Gastroesophageal sphincter (tissue), 4 donors: ENCODE measurements at places on chromosomes 2 and 18.

DNA sequence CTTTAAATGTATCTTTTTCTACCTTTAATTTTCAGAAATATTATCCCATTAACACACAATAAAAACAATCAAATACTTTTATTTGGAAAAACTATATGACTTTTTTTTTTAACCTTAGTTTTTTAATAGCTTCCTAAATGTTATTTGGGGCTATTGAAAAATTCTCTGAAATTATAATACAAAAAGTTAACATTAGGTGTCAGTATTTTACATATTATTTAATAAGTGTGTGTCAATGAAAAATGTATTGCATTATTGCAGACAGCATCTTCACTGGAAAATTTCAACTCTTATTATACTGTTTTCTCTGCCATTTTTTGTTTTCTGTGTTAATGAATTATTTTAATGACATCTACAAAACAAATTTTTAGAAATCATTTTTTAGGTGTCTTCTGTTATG is 51.1 kb upstream of the ARHGAP15 start:
- H3K27ac ChIP-seq: no peak overlapping the region
- no peaks in the 10 kb centered on the region for H3K4me1 ChIP-seq
- no peaks in the 10 kb centered on the region for H3K27me3 ChIP-seq
- H3K36me3 ChIP-seq: no peaks in the 10 kb centered on the region
- no peak overlapping the region for H3K4me3 ChIP-seq

DNA sequence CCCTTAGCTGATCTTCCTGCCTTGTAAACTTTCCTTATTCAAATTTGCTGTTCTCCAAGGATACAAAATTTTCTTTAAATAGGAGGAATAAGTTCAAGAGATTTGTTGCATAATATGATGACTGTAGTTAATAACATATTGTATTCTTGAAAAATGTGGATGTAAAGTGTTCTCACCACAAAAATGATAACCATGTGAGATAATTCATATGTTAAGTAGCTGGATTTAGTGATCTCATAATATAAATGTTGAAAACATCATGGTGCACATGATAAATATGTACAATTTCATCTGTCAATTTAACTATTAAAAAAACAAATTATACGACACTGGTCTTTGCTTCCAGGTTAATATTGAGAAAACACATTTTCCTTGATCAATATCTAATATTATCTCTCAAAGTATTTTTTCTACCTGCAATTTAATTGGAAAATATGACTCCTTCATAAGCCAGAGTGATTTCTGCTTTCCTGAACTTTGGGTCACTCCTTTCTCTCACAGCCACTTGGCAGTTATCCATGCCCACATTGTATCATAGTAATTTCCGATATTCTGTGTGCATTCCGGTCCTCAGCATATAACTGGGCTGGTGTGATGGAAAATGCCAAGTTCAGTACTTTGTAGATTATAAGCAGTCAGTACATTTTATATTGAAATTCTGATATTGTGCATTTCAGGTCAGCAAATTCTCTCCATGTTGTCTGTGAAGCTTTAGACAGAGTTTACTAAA is 152.6 kb downstream of the GULP1 start:
- ATAC-seq: no peak
- no peak overlapping the region for H3K4me3 ChIP-seq
- no peaks in the 10 kb centered on the region for H3K27me3 ChIP-seq
- H3K36me3 ChIP-seq: no peaks in the 10 kb centered on the region
- H3K4me1 ChIP-seq: no peaks in the 10 kb centered on the region

GRCh38 chr18:11269257-11269656 is 119.9 kb upstream of the PIEZO2 start:
- H3K27me3 ChIP-seq: peaks cover 7% of the 10 kb centered on the region
- no peaks in the 10 kb centered on the region for H3K36me3 ChIP-seq
- H3K4me1 ChIP-seq: peaks cover 8% of the 10 kb centered on the region
- peak; percentile 51 for ATAC-seq
- peak overlapping the region; percentile 19 for H3K4me3 ChIP-seq

- no peak overlapping the region for H3K4me3 ChIP-seq
- no peaks in the 10 kb centered on the region for H3K4me1 ChIP-seq
- ATAC-seq: no peak
- no peak overlapping the region for H3K27ac ChIP-seq
Measured at GRCh38 chr2:119860924-119861323, 101.2 kb downstream of the PTPN4 start.

GRCh38 chr2:120447127-120447785 is 101.3 kb downstream of the INHBB start:
- H3K27ac ChIP-seq: no peak overlapping the region
- peaks cover 8% of the 10 kb centered on the region for H3K4me1 ChIP-seq
- no peak overlapping the region for H3K4me3 ChIP-seq
- peak; percentile 5 for ATAC-seq

GRCh38 chr2:39494784-39495251 is 57.7 kb upstream of the MAP4K3 start:
- no peak overlapping the region for H3K4me3 ChIP-seq
- peak overlapping the region; percentile 43 for H3K27ac ChIP-seq
- no peaks in the 10 kb centered on the region for H3K27me3 ChIP-seq

DNA sequence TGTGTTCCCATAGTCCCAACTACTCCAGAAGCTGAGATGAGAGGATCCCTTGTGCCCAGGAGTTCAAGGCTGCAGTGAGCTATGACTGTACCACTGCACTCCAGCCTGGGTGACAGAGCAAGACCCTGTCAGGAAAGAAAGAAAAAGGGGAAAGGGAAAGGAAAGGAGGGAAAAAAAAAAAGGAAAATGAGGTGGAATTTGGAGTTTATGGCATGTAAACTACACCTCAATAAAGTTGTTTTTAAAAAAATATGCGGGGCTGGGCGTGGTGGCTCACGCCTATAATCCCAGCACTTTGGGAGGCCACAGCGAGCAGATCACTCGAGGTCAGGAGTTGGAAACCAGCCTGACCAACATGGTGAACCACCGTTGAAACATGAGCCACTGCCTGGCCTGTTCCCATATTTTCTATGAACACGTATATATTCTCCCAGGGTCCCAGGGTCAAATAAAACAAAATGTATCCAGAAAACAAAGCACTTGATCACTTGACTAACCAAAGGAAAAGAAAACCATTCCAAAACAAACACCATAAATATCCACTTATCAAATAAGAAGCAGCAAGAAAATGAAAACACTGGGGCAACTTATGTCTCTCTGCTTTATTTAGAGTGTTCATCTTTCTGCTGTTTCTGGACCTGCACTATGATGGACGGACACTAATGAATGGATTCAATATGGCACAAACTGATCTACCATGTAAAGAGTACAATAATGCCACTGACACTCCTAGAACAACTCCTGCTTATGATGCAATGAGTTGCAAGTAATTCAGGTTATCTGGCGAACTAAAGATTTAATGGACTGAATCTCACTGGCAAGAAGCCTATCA is 56.8 kb downstream of the ASXL2 start:
- H3K27ac ChIP-seq: no peak overlapping the region
- H3K4me1 ChIP-seq: no peaks in the 10 kb centered on the region
- no peak for ATAC-seq

GRCh38 chr2:166329465-166329864 is 46.3 kb downstream of the SCN9A start:
- no peak for ATAC-seq
- no peaks in the 10 kb centered on the region for H3K36me3 ChIP-seq
- no peak overlapping the region for H3K4me3 ChIP-seq

DNA sequence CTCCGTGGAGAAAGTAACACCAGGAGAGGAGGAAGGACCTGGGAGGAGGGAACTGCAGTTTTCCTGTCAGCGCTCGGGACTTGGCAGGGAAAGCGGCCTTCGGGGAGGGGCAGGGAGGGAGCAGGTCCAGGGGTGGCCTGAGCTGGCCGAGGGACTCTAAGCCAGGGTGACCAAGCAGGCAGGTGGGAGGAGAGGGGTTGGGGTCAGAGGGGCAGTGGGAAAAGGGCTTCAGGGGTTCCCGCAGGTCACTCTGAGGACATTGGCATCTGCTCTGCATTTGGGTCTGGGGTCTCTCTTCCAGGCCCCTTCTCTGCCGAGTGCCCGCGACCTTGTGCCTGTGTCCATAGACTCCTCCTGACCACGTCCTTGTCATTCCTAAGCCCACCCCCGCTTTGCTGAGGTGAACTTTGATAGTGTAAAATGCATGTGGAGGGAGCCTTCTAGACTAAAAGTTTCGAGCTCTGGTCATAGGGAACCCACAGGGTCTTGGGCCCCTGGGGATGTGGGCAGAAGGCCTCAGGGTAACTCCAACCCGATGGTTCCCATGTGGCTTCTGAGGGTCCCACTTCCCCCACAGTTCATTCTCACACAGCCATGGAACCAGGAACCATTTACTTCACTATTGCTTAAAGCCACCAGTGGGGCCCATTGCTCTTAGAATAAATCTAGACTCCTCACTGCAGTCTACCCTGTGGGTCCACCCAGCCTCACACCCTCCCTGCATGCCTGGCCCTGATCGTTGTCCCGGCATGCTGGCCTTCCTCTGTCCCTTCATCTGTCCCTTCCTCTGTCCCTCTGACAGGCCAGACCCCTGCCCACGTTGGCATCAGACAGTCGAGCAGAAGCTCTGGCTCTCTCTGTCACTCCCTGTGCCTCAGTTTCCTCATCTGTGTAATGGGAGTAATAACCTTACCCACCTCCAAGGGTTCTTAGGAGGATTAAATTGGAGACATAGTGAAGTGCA is 229.2 kb downstream of the SEPTIN10 start:
- no peak overlapping the region for H3K27ac ChIP-seq
- ATAC-seq: no peak
- H3K4me1 ChIP-seq: peaks cover 23% of the 10 kb centered on the region

DNA sequence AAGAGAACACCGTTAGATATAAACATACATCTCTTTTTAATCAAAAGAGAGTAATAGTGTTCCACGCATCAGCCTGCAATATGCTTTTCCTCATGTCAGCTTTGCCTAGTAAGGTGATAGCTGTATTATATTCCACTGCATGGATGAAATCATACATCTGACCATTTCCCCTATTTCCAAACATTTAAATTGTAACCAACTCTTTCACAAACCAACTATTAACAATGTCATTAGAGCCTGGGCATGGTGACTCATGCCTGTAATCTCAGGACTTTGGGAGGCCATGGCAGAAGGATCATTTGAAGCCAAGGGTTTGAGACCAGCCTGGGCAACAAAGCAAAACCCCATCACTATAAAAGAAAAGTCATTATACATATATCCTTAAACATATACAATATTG is 284.8 kb downstream of the BCL11A start:
- H3K4me3 ChIP-seq: no peak overlapping the region
- no peak overlapping the region for H3K27ac ChIP-seq
- no peak for ATAC-seq
- no peaks in the 10 kb centered on the region for H3K4me1 ChIP-seq

- H3K4me3 ChIP-seq: no peak overlapping the region
- no peaks in the 10 kb centered on the region for H3K4me1 ChIP-seq
- H3K27ac ChIP-seq: no peak overlapping the region
- no peaks in the 10 kb centered on the region for H3K27me3 ChIP-seq
- ATAC-seq: no peak
Measured at GRCh38 chr2:160878618-160879017, 281.6 kb upstream of the TANK start.

- H3K27me3 ChIP-seq: peaks cover under 1% of the 10 kb centered on the region
- no peak overlapping the region for H3K4me3 ChIP-seq
- peaks cover 3% of the 10 kb centered on the region for H3K4me1 ChIP-seq
- H3K36me3 ChIP-seq: no peaks in the 10 kb centered on the region
- ATAC-seq: no peak
- peak overlapping the region; percentile 50 for H3K27ac ChIP-seq
Measured at GRCh38 chr2:118122594-118123281, 34.5 kb downstream of the INSIG2 start.
